ENCODE measurements at places on chromosomes 3 and 15. TPM values are rescaled to one million over a fixed set of nuclear protein-coding genes. Genes with fewer than 3 reads are reported as not detected.

GOLGA8S gene
- 0.06 TPM for total RNA-seq

OR5K2 gene
- total RNA-seq = not detected

ROBO1 gene
- total RNA-seq = 35.2 TPM

SEMA3F gene
- 95.6 TPM for total RNA-seq

GRCh38 chr3:116939550-116939949, 230.0 kb downstream of the TUSC7 start:
- DNase-seq = no peak

- no peak for DNase-seq
These were observed 1.4 kb upstream of the FOXB1 start for GRCh38 chr15:60002528-60003218.

DNA sequence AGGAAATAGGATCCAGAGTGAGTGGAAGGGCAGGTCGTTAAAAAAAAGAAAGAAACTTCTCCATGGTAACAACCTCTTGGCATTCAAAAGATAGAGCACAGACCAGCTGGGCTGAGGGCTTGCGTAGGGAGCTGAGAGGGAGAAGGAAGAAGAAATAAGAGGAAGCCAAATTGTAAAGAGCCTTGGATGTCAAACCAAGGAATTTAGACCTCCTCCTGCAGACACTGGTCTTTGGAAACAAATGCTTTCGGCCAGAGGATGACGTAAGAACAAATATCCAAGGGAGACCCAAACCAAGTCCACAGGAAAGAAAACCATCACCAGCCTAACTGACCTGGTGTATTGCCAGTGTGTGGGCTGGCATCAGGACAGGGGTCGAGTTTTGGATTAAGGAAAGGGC, 155.2 kb downstream of the UACA start:
- DNase-seq = no peak

DNA sequence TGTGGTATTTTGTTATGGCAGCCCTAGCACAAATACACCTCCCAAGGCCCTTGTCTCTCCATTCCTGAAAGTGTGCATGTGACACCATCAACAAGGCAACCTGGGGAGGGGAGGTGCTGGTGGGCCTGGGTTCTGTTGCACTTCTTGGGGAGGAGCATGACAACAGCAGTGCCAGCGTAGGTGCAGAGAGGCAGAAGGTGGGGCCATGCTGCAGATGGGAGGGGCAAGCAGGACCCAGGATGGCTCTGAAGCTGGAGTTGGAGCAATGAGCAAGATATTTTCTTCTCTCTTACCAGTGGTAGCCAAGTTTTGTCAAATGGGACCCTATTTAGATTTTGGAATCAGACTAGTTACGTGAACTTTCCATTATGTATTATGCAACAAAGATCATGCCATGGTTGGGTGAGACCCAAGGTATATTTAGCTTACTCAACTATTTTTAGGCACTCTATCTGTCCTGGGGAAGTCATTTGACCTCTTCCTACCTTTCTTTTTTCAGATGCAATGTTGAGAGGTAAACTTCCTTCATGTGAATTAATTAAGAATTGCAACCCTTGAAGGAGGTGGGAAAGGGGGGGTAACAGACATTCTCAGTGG, 3.4 kb downstream of the FYCO1 start:
- no peak for DNase-seq

DNA sequence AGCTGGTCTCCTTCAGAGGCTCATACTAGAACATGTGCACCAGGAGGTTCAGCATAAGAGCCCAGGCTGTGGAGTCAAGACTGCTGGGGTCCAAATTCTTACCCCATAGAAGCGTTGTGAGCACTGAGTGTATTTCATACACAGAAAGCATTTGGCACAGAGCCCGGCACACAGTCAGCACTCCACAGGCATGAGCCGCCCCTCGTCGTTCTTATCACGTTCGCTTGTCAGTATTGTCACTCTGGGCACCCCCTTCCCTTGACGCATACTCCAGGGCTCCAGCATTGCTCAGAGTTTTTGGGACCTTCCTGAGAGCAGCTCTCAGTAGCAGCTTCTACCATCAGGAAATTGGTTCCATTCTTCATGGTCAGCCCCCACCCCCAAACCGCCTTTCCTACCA, 25.2 kb downstream of the CORO2B start:
- DNase-seq = no peak

DNA sequence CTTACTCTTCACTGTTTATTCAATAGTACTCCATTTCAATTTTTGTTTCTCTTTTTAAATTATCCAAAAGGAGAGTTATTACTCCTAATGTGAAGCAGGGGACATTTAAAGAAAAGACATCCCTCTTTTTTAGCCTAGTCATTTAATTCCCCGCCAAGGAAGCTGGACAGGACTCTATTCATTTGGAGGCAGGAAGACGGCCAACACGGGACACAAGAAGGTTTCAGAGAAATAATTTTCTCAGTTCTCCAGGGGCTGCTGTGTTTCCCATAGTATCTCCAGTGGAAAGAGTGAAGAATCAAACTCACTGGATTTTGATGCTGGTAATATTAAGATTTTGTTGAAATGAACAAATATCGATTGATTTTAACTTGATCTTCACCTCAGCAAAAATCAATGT, 833.7 kb downstream of the ROBO2 start:
- no peak for DNase-seq

DNA sequence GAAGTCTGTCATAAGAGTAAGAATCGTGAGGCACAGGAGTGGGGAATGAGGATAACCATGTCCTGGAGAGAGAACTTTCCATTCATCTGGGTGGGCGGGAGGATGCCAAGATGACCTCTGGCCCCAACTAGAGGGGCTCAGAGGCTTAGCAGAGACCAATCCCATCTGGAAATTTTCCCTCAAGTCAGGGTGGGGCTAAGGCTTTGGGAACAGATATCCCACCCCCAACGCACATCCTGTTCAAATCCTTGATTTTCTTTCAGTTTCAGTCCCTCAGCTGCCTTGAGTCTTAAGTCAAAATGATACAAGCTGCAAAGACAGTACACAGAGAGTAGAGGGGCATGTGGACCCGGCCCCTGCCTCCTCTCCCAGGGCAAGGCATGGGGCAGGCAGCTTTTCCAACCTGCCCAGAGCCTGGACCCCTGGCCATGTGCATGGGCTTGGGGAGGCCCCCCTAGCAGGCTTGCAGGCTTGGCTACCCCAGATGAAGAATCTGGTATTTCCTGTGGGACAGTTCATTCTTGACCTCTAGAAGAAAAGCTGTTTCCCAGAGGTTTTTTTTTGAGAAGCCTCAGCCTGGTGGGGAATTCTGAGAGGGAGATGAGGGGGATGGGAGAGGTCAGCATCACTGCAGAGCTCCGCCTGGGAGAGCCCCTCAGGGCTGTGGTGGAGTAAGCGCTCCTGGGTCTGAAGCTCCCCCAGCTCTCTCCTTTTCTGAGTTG, 109.7 kb upstream of the HACD2 start:
- DNase-seq = no peak
